Effector memory CD4-positive, alpha-beta T cell (primary cell): ENCODE measurements at places on chromosomes 16 and 17.
A peak's percentile ranks its signal among the peaks of the same experiment; 100 is the strongest.

DNA sequence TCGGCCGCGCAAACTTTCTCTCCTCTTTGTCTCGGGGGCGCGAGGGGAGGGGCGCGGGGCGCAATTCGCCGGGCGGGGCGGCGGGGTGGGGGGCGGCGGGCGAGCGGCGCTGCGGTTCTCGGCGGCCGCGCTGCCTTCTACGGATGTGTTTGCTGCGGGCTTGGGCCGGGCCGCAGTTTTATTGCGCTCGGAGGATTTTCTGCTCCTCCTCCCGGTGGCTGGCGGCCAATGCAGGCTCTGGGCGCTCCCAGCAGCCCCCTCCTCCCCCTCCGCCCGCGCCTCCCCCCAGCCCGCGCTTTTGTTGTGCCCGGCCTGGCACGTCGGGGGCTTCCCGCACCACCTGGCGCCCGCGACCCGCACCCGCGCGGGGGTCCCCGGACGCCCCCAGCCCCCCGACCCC, at the start of gene TIMP2:
Gene TIMP2 (minus strand): TSS at position 154 of the 400 bp plus-strand sequence. CDS start 299 bp downstream, outside the sequence.
- no peak within 1 kb of the TSS for H3K27ac ChIP-seq
- peak; percentile 54 for DNase-seq
- peaks cover 6% of the 10 kb centered on the region for H3K27me3 ChIP-seq

- peaks cover 21% of the 10 kb centered on the region for H3K4me1 ChIP-seq
- no peaks in the 10 kb centered on the region for H3K36me3 ChIP-seq
- H3K4me3 ChIP-seq, result no peak overlapping the region
- H3K27ac ChIP-seq, result no peak overlapping the region
- no peak for DNase-seq
These were observed 12.1 kb upstream of the PRKCB start for GRCh38 chr16:23823475-23824384.

- no peaks in the 10 kb centered on the region for H3K36me3 ChIP-seq
- H3K27me3 ChIP-seq, result no peaks in the 10 kb centered on the region
- no peak for DNase-seq
- no peaks in the 10 kb centered on the region for H3K4me1 ChIP-seq
- no peak overlapping the region for H3K27ac ChIP-seq
These were observed 12.9 kb downstream of the GAN start for GRCh38 chr16:81327447-81328196.

DNA sequence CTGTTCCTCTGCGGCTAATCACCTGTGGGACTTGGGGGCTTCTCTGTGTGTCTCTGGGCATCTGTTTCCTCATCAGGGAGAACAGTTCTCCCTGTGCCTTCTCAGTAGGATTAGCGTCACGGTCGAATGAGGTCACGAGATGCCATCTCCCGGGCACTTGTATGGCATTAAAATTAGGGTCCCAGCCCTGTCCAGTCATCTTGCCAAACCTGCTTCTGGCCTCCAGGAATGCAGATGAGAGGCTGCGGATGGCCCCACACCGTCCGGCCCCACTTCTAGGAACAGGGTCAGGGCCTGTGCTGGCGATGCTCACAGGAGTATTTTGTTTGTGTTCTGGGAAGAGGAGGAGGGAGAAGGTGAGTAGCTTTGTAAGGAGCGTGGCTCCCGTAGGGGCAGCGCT, 58.5 kb downstream of the OR1D5 start:
- H3K36me3 ChIP-seq, result peaks cover 38% of the 10 kb centered on the region
- H3K4me1 ChIP-seq, result peaks cover 5% of the 10 kb centered on the region
- H3K4me3 ChIP-seq, result no peak overlapping the region
- H3K27ac ChIP-seq, result no peak overlapping the region
- no peak for DNase-seq
- H3K27me3 ChIP-seq, result no peaks in the 10 kb centered on the region

GRCh38 chr16:49350265-49351095, 23.1 kb upstream of the C16orf78 start:
- H3K27ac ChIP-seq, result no peak overlapping the region
- no peaks in the 10 kb centered on the region for H3K27me3 ChIP-seq
- H3K36me3 ChIP-seq, result no peaks in the 10 kb centered on the region
- H3K4me1 ChIP-seq, result no peaks in the 10 kb centered on the region

- no peak overlapping the region for H3K27ac ChIP-seq
- peaks cover 20% of the 10 kb centered on the region for H3K4me1 ChIP-seq
- H3K36me3 ChIP-seq, result no peaks in the 10 kb centered on the region
- peaks cover 5% of the 10 kb centered on the region for H3K27me3 ChIP-seq
- H3K4me3 ChIP-seq, result no peak overlapping the region
These were observed 2.0 kb upstream of the ACE start for GRCh38 chr17:63474586-63475460.

DNA sequence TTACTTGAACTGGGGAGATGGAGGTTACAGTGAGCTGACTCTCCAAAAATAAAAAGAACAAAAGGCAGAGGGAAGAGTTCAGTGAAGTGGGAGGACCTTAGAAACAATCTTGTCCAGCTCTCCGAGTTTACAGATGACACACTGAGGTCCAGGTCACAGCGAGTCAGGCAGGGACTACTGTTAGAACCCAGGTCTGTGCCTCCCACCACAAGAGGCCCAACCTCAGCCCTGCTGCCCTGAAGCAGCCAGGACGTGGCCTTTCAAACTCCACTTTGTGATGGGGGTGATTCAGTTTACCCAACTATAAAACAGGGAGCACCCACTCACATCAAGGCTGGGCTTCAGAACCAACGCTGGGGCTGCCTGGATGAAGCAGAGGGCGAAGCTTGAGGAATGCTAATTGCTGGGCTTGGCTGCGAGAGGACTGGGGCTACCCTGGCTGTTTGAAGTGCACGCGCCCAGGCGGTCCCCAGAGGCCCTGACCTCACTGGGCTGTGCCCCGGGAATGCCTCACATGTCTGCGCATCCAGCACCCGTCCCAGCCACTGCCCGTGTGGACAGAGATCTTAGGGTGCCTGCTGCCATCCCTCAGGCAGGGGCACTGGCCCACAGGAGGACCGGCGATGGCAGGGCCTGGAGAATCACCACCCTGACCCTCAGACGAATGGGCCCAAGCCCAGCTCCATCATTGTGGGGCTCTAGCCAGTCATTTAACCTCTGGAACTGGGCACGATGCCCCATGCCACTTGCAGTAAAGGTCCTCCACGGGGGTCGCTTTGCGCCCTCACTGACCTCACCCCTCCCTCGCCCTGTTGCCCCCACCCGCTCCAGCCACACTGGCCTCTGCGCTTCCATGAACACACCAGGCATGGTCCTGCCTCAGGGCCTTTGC, 11.4 kb downstream of the SLC5A10 start:
- no peaks in the 10 kb centered on the region for H3K36me3 ChIP-seq
- no peak for DNase-seq
- no peaks in the 10 kb centered on the region for H3K27me3 ChIP-seq
- no peak overlapping the region for H3K4me3 ChIP-seq

- no peaks in the 10 kb centered on the region for H3K36me3 ChIP-seq
- DNase-seq, result no peak
- no peaks in the 10 kb centered on the region for H3K27me3 ChIP-seq
- peaks cover 51% of the 10 kb centered on the region for H3K4me1 ChIP-seq
These were observed 14.9 kb upstream of the TBX21 start for GRCh38 chr17:47717979-47718621.

- peak overlapping the region; percentile 66 for H3K4me3 ChIP-seq
- H3K36me3 ChIP-seq, result peaks cover 4% of the 10 kb centered on the region
- H3K4me1 ChIP-seq, result peaks cover 20% of the 10 kb centered on the region
- peak overlapping the region; percentile 84 for H3K27ac ChIP-seq
- no peak for DNase-seq
These were observed 1.2 kb upstream of the MIF4GD start for GRCh38 chr17:75271955-75272847.

GRCh38 chr17:30324723-30325122, 9.1 kb downstream of the TMIGD1 start:
- no peaks in the 10 kb centered on the region for H3K27me3 ChIP-seq
- no peak for DNase-seq
- H3K4me3 ChIP-seq, result no peak overlapping the region
- H3K27ac ChIP-seq, result peak overlapping the region; percentile 54
- H3K4me1 ChIP-seq, result peaks cover 28% of the 10 kb centered on the region
- H3K36me3 ChIP-seq, result no peaks in the 10 kb centered on the region

DNA sequence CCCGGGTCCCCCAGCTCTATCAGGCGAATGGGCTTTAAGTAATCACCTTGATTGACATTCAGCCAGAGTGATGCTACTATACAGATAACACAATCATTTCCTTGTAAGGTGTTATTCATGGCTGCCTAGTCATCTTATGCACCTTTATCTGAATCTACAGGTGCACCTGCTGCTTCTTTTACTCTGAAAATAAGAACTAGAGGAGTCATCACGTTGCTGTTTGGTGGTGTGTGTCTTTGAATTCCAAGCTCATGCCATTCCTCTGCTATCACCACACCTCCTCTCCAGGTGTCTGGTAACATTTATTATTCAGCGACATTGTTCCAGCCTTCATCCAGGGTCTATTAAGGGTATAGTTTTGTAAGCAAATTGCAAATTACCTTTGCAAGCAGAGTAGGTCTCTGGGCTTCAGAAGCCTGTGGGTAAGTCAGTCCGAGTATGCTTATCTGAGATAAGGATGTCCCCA, 51.9 kb downstream of the NOS2 start:
- no peak for DNase-seq
- no peak overlapping the region for H3K4me3 ChIP-seq
- no peaks in the 10 kb centered on the region for H3K27me3 ChIP-seq
- no peak overlapping the region for H3K27ac ChIP-seq

DNA sequence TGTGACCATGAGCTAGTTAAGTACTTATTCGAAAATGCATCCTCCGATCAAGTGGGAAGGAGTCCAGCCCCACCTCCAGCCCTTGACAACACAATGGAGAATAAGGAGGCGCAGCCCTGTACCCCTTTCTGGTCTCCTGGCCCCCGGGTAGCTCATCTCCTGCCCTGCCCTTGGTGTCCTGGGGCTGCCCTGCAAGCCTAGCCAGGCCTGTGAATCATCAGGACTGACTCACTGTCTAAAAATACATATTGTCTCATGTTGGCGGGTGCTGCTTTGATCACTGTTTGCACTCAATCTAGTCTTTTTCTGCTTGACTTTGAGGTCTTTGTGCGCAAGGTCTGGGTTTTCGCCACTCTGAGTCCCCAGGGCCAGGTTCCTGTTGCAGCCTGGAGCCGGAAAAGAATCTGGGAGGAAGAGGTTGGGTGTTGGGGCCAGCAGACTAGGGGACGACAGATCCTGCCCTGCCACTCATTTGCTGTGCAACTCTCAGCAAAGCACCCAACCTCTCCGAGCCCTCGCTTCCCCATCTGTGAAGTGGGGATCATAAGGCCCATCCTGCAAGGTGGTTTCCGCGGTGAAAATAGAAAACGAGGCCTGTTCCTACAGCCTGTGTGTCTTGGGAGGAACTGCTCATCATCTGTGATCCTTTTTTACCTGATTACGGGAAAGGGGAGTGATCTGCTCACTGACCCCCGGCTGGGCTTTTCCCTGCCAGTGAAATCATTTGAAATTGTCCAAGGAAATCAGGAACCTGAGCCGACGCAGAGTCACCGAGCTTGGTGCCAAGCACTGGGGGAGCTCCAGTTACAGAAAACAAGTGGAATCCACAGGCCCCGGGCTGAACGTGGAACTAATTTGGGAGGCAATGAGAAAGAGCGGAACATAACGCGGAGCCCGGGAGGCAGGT, 230.4 kb downstream of the PARN start:
- H3K4me3 ChIP-seq, result no peak overlapping the region
- no peaks in the 10 kb centered on the region for H3K4me1 ChIP-seq
- no peaks in the 10 kb centered on the region for H3K27me3 ChIP-seq
- no peaks in the 10 kb centered on the region for H3K36me3 ChIP-seq

DNA sequence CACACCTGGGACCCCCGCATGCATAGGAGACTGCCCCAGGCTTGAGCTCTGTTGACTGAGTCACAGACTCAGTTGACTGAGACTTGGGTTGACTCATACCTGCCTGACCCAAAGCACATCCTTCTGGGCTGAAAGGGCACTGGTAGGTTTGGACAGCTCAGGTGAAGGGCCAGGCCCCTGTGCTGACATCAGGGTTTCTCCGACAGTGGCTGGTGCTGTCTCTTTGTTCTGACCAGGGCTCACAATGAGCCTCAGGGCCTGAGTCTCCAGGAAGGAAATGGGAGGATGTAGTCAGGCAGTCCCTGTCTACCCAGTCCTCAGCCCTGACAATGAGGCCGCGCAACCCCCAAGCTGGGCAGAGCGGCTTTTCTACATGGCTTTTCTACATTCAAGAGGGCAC, 6.5 kb downstream of the SPNS2 start:
- no peak for DNase-seq
- peaks cover 8% of the 10 kb centered on the region for H3K27me3 ChIP-seq
- no peak overlapping the region for H3K4me3 ChIP-seq
- H3K27ac ChIP-seq, result no peak overlapping the region

- H3K4me3 ChIP-seq, result no peak overlapping the region
- H3K36me3 ChIP-seq, result no peaks in the 10 kb centered on the region
- H3K27ac ChIP-seq, result no peak overlapping the region
These were observed 21.8 kb downstream of the DRC3 start for GRCh38 chr17:17994271-17995069.

GRCh38 chr17:67509390-67510287, 132.6 kb downstream of the PITPNC1 start:
- H3K36me3 ChIP-seq, result no peaks in the 10 kb centered on the region
- H3K27ac ChIP-seq, result no peak overlapping the region
- no peak for DNase-seq
- no peaks in the 10 kb centered on the region for H3K4me1 ChIP-seq
- H3K27me3 ChIP-seq, result no peaks in the 10 kb centered on the region

- H3K27me3 ChIP-seq, result no peaks in the 10 kb centered on the region
- peaks cover 29% of the 10 kb centered on the region for H3K4me1 ChIP-seq
- H3K27ac ChIP-seq, result no peak overlapping the region
- no peaks in the 10 kb centered on the region for H3K36me3 ChIP-seq
- no peak overlapping the region for H3K4me3 ChIP-seq
These were observed 24.5 kb downstream of the SOCS1 start for GRCh38 chr16:11231367-11231970.

- H3K36me3 ChIP-seq, result no peaks in the 10 kb centered on the region
- H3K27ac ChIP-seq, result no peak overlapping the region
- H3K4me1 ChIP-seq, result no peaks in the 10 kb centered on the region
- DNase-seq, result no peak
- no peak overlapping the region for H3K4me3 ChIP-seq
- H3K27me3 ChIP-seq, result no peaks in the 10 kb centered on the region
These were observed 35.2 kb upstream of the SDK2 start for GRCh38 chr17:73679476-73679875.

- no peaks in the 10 kb centered on the region for H3K27me3 ChIP-seq
- no peak overlapping the region for H3K27ac ChIP-seq
- H3K36me3 ChIP-seq, result no peaks in the 10 kb centered on the region
- H3K4me1 ChIP-seq, result no peaks in the 10 kb centered on the region
These were observed 31.5 kb downstream of the USP43 start for GRCh38 chr17:9676820-9677310.

DNA sequence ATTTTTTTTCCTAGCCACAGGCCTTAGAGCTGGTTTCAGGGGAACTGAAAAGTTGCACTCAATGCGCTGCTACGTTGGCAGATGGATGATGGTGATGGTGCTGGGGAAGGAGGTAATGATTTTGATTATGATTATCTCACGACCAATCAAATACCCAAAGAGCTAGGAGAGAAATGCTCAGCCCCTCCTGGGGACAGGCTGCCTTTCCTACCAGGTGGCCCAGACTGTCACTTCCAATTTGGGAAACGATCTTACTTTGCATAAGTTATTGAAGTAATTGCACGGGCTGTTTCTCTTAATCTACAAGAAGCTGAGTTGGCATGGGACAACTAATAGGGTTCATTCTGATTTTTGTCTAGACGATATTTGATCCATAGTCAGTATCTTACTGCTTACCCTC, 379.7 kb upstream of the EEF2KMT start:
- no peak overlapping the region for H3K4me3 ChIP-seq
- DNase-seq, result no peak
- H3K4me1 ChIP-seq, result no peaks in the 10 kb centered on the region
- no peaks in the 10 kb centered on the region for H3K27me3 ChIP-seq
- no peaks in the 10 kb centered on the region for H3K36me3 ChIP-seq

GRCh38 chr17:2928294-2928890, 132.2 kb downstream of the RAP1GAP2 start:
- H3K4me3 ChIP-seq, result no peak overlapping the region
- peaks cover 3% of the 10 kb centered on the region for H3K4me1 ChIP-seq
- H3K27me3 ChIP-seq, result no peaks in the 10 kb centered on the region
- peaks cover 18% of the 10 kb centered on the region for H3K36me3 ChIP-seq
- H3K27ac ChIP-seq, result no peak overlapping the region
- DNase-seq, result no peak
